Skin of body (tissue), 3 donors: ENCODE measurements at places on chromosomes 4 and X.
A peak's percentile ranks its signal among the peaks of the same experiment; 100 is the strongest.

- DNase-seq, result peak; percentile 26
These were observed 15.9 kb downstream of the TMEM192 start for GRCh38 chr4:165096776-165097175.

DNA sequence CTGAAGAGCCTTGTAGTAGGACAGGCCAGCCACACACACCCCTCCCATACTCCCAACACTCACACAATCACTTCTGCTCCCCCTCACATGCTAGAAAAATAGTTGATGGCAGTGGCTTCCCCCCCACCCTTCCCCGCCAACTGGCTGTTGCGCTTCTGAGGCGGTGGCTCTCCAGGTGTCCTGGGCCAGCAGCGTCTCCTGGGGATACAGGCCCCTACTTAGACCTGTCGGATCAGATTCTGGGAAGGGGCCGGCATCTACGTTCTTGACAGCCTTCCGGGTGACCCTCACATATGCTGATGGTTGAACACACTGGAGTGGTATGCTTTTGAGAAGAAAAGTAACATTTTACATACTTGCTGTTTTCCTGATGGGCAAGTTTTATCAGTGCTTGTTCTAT lies 39.9 kb downstream of the TNIP2 start:
- no peak for DNase-seq

- DNase-seq, result no peak
These were observed 19.1 kb upstream of the FRYL start for GRCh38 chr4:48799157-48799556.

GRCh38 chrX:119667111-119667878 lies 25.7 kb downstream of the SEPTIN6 start:
- DNase-seq, result no peak

GRCh38 chr4:113675731-113676697 lies 85.5 kb downstream of the CAMK2D start:
- DNase-seq, result no peak

DNA sequence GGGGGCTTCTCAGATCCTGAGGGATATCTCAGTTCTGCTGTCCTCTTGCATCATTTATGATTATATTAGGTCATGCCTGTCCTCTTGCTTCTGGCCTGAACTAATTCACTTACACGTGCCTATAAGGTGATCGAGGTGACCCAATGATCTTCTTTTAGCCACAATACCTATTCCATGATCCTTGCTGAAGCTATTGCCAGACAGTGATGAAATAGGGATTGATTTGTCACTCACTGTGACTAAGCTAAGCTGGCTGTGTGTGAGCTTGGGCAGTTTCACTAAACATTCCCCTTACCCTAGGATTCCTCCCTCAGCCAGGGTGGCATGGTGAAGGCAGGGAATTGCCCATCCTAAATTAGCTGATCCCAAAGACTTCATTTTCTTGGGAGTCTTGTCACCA lies 19.0 kb downstream of the HADH start:
- DNase-seq, result no peak
